Right cardiac atrium (tissue), 5 donors: ENCODE measurements at places on chromosomes 6 and 20.

DNA sequence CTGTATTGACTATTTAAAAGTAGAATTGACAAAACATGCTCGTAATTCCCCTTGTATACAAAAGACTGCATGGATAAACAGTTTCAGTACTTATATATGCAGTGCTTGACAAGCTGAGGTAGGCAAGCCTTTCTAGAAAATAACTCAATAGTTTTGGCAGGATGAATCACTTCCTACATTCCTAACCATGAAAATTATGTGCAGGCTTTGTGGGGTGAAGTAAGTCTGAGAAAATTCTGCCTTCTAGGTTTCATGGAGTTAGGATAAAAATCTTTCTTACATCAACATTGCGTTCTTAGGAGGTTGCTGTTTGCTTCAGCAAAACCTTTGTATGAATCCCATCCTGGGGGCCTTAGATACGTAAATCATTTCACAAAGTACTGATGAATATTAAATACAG is 801.4 kb upstream of the EYS start:
- no peak for DNase-seq

GRCh38 chr6:37980222-37980595 is 160.7 kb downstream of the ZFAND3 start:
- no peak for DNase-seq

DNA sequence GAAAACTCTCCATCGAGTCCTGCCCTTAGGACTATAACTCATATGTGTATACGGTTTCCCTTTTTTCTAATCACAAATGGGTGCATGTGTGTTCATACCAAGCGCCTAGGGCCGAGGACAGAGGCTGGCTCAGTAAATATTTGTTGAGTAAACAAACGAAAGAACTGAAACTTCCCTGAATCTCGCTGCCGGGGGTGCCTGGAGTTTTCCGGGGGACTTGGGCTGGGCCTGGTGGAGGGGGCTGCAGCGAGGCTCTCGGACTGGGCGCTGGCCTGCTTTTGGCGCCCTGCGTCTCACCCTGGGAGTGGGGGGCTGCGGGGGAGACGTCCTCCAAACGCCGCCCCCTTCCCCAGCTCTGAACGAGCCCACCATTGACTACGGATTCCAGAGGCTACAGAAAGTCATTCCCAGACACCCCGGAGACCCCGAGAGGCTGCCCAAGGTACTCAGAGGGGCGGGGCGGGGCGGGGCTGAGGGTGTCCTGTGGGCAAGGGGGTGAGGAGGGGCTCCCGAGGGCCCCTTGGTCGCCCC is 49.0 kb downstream of the CPXM1 start:
- no peak for DNase-seq

- no peak for DNase-seq
Observed at GRCh38 chr20:20241976-20242375, 125.9 kb upstream of the INSM1 start.

GRCh38 chr6:45685076-45685475 is 307.3 kb upstream of the SUPT3H start:
- no peak for DNase-seq

GRCh38 chr6:53979468-53980067 is 131.7 kb upstream of the MLIP start:
- no peak for DNase-seq

DNA sequence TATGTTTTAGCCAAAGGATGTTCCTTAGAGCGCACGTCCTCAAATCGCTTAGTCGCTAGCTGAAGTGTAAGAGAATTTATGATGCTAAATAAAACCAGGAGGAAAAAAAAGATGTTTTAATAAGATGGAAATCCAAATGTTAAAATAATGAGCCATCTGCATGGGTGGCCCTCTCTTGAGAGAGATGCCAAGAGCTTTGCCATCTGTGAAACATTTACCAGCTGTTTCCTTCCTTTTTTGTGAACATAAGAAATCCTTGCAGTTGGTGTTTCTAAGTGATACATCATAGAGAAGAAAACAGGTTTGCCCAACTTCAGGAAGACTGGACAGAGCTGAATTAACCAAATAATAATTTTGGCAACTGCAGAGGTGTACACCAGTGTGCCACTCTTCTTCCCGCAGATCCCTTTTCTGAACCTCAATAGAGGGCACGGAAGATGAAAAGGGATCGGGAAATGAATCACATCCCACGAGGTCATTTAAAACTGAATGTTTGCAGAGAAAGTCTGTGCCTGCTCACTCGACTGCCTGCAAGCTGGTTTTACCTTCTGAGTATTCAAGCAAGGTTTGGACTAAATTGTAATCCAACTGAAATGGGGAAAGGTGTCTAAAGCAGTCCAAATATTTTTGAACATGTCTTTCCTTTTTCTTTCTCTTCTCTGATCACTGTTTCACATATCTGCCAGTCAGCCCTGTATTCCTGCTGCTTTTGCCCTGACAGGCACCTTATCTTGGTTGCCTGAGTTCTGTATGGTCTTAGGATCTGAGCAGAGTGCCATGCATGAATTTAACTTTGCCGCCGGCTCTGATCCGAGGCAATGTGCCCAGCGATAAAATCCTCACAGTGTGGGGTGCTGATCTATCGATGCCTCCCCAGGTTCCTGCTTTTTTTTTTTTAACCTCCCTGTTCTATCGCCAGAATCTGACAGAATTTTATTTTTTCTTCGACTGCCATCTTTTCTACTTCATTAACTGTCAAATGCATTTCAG is 35.5 kb upstream of the TSHZ2 start:
- DNase-seq: no peak

DNA sequence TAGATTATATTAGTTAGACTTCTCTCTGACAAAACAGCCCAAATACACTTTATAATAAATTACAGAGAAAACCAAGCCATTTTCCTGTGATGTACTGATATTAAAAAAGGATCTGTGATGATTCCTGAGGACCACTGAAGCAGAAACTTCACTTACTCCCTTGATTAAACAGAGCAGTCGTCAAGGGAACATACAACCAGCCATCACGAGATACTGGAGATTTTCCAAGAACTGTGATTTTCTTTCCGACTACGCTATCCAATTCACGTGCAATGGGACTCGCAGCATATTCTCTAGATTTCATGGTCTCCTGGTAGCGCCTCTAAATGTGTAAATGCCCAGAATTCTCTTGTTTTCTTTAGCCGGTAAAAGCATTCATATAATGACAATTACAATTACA is 377.4 kb downstream of the PHF3 start:
- DNase-seq: no peak

DNA sequence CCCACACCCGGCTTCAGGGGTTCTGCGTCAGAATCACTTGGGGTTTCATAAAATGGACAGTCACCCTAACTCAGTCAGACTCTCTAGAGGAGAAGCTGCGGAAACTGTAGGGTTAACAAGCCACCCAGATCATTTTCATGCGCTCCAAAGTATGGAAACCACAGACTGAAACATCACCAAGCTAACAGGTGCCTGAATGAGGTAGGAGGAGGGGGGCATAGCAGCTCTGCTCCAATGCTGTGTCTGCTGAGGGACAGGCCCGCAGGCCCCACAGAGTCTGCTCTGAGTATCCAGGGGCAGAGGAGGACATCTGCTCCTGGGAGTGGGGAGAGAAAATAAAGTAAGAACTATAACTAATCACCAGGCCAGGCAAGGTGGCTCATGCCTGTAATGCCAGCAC is 97.1 kb upstream of the AKAP12 start:
- no peak for DNase-seq

GRCh38 chr6:70531133-70531532 is 35.6 kb upstream of the SDHAF4 start:
- DNase-seq: no peak

DNA sequence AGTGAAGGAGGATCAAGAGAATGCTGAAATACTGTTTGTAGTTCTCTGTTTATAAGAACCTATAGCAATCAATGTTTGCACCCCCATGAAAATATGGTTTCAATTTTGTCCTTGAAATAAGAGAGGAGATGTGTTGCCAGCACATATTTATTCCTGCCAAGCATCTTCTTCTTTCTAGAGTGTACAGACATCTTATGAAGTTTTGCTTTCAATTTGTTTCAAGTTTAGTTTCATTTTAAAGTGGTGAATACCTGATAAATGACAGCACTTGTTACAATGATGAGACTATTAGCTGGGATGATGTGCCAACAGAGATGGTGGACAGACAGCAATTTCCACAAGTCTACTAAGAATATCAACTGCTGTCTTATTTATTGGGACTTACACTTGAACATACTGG is 39.2 kb upstream of the CENPW start:
- DNase-seq: no peak

DNA sequence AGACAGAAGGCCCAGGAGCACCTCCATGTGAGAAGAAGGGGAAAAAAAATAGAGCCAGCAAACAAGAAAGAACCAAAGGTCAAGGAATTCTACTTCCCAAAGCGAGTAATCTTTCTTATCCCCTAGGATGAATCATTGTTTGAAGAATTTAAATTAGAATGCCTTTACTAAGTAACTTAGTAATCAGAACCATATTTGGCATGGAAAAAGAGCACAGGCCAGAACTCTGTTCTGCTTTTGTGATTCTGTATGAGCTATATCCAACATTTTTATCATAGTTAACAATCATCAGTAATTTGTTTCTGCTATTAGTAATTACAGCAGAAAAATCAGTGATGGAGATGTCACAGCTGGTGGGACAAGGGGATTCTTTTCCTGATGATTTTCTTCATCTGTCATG is 228.8 kb upstream of the FAM83B start:
- no peak for DNase-seq

- DNase-seq: no peak
Observed at GRCh38 chr20:41140226-41141133, 3.1 kb downstream of the PLCG1 start.

DNA sequence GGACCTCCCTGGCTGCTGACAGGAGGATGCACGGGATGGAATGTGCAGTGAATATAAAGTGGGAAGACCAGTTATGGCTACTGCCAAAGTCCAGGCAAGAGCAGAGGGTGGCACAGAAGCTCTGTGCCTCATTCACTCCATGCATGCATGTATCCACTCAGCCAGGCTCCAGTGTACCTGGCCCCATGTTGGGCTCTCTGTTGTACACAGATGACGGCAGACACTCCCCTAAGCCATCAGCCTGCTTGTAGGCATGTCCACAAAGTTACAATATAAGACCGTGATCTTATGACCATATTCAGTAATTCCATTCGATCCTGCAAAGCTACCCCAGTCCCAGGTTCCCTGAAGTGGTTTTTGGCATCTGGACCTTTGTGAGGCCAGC is 116.8 kb downstream of the PREX1 start:
- DNase-seq: no peak

GRCh38 chr6:158158123-158158522 is 9.9 kb downstream of the SERAC1 start:
- DNase-seq: no peak

GRCh38 chr6:19789100-19789803 is 47.9 kb upstream of the ID4 start:
- DNase-seq: no peak

DNA sequence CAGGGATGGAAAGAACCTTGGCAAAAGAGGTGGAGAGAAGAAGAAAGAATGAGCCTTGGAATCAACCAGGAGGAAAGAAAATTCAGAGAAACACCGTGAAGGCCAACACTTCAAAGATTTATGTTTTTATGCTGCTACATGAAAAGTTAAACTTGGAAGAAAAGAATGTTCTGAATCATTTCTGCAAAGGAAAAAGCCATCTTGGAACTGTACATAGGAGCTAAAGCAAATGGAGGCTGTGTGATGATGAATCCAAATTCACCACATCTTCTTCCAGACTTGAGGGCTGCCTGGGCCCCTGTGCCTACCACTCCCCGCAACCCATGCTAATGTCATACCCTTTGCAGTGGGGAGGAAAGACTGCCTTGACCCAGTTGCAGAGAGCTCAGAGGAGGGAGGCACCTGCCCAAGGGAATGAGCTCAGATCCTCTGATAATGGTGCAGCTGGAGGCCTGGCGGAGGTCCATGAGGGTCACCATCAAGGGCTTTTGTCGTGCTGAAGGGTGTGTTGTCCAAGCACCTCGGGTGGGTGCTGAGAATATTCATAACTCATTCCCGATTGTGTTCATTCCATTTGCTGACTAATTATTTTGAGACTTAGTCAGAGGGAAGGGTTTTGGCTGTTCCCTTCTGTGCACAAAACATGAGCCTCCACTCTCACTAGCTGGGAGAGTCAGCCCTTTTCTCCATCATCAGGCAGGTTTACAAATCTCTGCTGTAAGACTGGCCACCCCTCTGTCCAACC is 245.8 kb upstream of the JAG1 start:
- peak; percentile 61 for DNase-seq

- no peak for DNase-seq
Observed at GRCh38 chr6:126385536-126385935, 45.6 kb downstream of the CENPW start.

DNA sequence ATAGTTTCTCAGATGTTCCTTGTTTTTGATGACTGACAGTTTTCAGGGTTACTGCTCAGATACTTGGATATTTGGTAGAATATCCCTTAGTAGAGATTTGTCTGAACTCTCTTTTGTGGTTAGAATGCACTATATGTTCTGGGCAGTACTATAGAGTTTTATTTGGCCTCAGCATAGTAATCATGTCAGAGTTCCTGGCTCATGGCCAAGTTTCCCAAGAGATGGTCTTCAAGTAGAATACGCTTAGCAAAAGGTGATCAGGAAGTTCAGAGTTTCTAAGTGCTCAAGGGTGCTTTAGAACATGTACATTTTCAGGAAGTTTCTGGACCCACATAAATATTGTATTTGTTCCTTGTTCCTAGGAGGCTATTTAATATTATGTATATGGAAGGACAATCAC is 1209.7 kb upstream of the GJE1 start:
- DNase-seq: no peak

GRCh38 chr20:36830791-36831691 is 44.9 kb upstream of the TLDC2 start:
- DNase-seq: peak; percentile 93

GRCh38 chr6:37041521-37041920 is 36.1 kb downstream of the FGD2 start:
- no peak for DNase-seq

DNA sequence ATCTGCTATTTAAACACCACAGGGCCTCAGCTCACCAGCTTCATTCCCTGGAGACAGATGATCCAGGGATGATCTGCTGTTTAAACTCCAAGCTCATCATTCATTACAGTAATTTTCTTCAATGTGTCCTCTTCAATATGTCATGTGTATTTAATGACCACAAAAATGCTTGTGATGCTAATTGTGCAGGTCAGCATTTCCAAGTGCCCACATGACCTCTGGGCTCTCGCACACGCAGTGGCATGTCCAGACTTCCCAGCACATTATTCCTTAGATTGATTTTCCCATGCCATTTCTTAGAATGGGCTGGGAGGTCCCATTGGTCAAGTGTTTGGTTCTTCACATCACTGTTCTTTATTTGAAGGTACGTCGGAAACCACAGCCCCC is 434.4 kb downstream of the HAO1 start:
- no peak for DNase-seq

GRCh38 chr6:35510916-35511561 is 1.7 kb downstream of the TULP1 start:
- no peak for DNase-seq

GRCh38 chr6:161215193-161215592 is 58.7 kb downstream of the AGPAT4 start:
- DNase-seq: no peak

DNA sequence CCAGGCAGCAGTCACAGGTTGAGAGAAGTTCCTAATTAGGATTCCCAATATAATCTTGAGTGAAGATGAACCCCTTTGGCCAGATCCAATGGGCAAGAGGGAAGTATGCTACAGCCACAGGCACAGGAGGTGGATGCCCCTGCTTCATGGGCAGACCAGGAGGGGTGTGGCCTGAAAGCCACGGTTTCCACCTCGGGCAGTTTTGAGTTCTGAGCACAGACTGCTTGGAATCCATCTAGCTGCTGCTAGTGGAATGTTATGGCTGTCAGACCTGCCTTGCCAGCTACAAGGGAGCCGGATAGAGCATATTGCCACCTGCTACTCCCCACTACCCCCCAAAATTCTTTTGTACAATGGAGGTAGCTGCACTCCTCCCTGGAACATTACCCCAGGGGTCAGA is 672.9 kb downstream of the HACE1 start:
- DNase-seq: no peak
